ENCODE measurements at places on chromosomes 2 and 18.

DNA sequence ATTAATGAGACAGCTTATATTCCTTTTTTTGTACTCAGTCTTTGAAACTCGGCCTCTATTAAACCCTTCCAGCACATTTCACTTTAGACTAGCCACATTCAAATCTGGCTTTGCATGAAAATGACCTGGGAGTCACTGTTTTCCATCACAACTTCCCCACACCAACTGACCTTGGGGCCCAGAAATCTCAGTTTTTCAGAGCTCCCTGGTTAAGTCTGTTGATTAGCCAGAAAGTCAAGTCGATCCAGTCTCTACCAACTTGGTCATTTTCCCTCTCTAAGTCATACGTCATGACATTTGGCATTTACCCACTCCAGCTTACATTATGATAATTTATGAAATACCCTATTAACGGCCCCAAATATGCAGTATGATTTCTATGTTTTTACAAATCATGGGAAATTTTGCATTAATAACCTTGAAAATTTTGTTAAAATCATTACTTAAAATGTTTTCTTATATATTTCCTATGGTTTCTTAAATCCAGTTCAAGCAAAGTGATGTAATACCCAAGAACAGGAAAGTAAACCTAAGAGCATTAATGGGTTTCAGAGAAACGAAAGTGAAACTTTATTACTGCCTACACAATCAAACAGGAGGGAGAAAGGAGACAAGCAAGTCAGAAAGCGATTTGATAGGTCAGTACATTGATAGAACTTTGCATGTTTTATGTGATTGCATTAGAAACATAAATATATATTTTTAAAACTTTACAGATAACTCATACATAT is 77.1 kb downstream of the SPATS2L start:
- DNase-seq, result no peak

DNA sequence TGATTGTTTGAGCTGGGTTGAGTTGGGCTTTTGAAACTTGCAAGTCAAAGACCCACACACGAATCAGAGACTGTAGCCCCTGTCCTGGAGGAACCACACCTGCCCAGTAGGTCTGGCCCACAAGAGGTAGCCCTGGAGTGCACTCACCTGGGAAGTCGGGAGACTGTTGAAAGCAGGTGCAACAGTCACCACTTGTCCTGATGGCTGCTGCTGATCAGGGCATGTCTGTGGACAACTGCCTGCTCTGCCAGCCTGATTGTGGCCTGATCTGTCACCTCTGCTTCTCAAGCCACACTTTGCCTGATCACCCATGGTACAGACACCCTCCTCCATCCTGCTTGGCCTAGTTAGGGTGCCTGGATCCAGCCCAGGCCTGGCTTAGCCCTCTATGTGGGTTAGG is 105.0 kb upstream of the HAAO start:
- no peak for DNase-seq

GRCh38 chr2:206260188-206261012 is 14.1 kb upstream of the ZDBF2 start:
- DNase-seq, result no peak

DNA sequence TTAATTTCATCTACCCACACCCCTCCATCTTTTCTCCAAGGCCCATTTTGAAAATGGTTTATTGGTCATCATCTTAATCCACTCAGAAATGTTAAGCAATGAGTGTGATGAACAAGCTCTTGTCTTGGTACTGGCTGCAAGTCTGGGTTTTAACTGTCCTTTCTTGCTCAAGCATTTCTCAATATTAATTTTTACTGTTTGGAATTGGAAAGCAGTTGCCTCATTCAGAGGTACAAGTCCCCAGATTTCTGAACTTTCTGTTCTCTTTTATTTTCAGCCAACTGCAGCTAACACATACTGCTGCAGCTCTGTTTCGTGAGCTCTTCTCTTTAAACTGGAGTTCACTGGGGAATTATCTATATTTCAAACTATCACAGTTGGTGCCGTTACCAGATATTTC is 99.4 kb upstream of the TEX51 start:
- no peak for DNase-seq

DNA sequence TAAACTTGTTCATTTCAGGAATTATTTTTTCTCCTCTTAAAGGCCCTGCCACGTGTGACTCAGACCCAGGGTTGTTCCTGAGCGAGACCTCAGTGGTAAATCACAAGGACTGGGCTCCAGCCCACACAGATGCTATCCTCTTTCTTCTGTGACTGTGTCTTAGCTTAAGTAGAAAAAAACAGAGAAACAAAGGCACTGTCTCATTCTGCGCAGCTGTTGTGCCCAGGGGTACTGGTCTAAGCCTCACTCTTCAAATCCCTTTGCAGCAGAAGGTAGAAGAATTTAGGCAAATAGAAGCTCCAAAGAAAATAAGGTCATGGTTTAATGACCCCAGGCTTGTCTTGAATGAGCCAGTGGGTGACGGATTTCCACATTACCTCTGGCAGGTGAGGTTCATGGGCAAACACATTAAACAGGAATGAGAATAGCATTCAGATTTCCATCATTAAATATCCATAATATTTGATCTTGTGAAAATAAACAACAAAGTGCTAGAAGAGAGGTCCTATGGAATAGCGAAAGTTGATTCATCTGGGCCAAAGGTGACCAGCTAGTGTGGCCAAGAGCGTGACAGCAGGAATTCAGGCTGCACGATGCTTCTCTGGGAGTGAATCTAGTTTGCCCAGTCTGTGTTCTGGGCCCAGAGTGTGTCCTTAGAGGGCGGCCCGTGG is 63.3 kb downstream of the LIPG start:
- DNase-seq, result no peak

DNA sequence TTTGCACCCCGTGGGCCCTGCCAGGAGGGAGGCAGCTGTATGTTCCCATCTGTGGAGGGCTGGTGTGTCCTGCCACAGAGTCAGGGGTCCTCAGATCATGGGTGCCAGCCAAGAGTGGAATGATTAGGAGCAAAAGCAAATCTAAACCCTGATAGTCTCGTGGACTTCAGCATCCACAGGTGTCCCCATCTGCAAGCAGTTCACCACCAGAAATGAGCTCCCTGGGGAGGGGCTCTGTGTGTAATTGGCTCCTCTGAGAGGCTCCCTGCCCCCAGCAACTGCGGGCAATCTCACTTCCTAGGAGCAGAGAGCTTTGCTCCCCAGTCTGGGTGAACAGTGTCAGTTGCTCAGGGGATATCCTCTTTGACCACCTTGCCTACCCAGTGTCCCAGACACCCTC is 78.1 kb downstream of the HNRNPLL start:
- no peak for DNase-seq

GRCh38 chr2:138707392-138708074 is 72.7 kb downstream of the NXPH2 start:
- DNase-seq, result no peak

DNA sequence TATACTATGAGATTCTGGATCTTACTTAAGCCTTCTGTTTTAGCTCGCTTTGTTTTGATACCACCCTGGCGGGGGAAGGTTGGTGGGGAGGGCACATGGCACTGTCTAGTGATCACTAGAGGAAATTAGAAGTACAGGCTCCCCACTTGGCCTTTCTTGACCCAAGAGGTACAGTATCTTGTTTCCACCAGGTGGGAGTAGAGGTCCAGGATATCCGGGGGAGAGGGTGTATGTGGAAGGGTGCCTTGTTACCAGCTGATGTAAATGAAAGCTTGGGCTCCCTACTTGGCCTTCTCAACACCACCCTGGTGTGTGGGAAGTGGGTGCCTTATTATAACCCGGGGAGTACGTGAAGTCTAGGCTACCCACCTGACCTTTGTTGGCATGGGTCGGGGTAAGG is 7.5 kb downstream of the GALNT1 start:
- no peak for DNase-seq

Data from urinary bladder (tissue), 4 donors.